ENCODE measurements at places on chromosomes 13 and 19.

DNA sequence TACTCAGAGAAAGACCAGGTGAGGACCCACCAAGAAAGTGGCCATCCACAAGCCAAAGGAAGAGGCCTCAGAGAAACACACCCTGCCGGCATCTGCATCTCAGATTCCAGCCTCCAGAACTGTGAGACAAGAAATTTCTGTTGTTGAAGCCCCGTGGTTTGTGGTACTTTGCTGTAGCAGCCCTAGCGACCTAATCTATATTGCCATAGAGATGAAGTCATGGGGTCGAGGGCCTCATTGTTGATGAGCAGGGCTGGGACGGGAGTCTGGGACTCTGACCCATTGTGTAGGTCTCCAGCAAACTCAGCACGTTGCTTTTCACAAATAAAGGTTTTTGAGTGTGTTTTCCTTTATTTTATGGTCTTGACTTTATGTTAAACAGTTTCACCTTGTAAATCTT, 174.9 kb downstream of the TNFSF13B start:
- DNase-seq, result no peak

DNA sequence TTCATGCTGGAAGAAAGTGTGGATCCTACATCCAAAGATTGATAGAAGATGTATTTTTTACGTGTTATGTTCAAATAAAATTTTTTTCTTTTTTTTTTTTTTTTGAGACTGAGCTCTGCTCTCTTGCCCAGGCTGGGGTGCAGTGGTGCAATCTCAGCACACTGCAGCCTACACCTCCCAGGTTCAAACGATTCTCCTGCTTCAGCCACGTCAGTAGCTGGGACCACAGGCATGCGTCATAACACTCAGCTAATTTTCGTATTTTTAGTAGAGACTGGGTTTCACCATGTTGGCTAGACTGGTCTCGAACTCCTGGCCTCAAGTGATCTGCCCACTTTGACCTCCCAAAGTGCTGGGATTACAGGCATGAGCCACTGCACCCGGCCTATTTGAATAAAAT, 65.7 kb downstream of the KLF12 start:
- no peak for DNase-seq

- DNase-seq, result no peak
Measured at GRCh38 chr13:96403241-96403640, 313.3 kb downstream of the HS6ST3 start.

- DNase-seq, result no peak
Measured at GRCh38 chr19:2394054-2394441, 33.3 kb downstream of the TIMM13 start.

DNA sequence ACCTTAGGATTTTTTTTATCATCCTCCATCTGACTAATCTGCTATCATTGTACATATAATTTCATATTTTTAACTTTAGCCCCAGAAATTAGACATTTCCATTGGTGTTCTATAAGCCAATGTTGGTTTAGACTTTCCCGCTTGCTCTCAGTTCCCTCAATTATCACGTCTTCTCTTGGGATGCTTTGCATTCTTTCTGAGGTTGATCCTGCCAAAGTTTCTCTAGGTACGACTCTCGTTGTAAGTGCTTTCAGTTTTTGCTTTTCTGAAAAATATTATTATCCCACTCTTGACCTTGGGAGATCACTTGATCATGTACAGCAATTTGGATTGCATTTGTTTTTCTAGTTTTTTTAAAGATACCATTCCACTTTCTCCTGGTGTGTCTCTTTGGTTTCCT, 270.2 kb downstream of the IRS2 start:
- no peak for DNase-seq
